Eye (tissue), 1 donor: ENCODE measurements at places on chromosomes 7 and 10.

- DNase-seq, result no peak
These were observed 204.6 kb upstream of the AGR3 start for GRCh38 chr7:17086403-17086802.

- no peak for DNase-seq
These were observed 429.0 kb downstream of the ETV1 start for GRCh38 chr7:13560441-13560840.

- DNase-seq, result peak; percentile 69
These were observed 6.3 kb upstream of the SFMBT2 start for GRCh38 chr10:7417103-7417623.

GRCh38 chr10:75335983-75336382, 65.6 kb downstream of the ZNF503 start:
- DNase-seq, result no peak

DNA sequence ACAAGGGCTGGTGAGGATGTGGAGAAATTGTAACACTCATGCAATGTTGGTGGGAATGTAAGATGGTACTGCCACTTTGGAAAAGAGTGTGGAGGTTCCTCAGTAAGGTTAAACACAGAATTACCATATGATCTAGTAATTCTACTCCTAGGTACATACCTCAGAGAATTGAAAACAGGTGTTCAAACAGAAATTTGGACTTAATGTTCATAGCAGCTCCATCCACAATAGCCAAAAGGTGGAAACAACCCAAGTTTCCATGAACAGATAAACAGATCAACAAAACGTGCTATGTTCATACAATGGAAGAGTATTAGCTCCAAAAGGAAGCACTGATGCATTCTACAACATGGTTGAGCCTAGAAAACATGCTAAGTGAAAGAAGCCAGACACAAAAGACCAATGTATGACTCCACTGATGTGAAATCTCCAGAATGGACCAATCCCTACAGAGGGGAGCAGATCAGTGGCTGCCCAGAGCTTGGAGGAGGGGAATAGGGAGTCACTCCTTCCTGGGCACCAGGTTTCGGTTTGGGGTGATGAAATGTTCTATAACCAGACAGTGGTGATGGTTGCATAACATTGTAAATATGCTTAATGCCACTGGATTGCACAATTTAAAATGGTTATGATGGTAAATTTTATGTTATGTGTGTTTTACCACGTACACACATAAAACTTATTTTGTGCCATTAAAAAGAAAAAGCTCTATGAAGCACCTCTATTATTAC, 5.7 kb upstream of the WDR86 start:
- DNase-seq, result no peak

GRCh38 chr10:133132473-133133291, 27.3 kb upstream of the KNDC1 start:
- no peak for DNase-seq

DNA sequence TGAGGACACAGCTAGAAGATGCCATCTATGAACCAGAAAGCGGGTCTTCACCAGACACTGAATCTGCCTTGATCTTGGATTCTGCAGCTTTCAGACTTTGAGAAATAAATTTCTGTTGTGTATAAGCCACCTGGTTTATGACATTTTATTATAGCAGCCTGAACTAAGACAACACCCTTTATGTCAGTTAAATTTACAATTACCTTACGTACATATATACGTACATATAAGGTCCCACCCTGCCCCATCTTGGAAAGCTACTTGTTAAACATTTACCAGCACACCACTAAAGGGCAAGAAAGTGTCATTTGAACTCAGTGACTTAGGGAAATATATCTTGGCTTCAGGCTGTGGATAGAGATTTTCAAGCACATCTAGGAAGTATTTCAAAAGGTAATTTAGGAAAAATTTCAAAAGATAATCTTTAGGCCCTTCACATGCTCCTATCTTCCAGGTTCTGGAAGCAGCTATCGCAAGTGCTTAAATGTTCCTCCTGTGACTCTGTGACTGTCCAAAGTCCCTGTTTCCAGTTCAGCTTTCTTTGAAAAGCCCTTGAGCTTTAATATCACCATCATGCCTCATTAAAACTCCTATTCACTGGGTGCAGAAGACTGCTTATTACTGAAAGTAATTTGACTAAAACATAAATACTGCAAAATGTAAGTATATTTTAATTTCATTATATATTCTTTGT, 9.6 kb upstream of the SRI start:
- DNase-seq, result no peak

DNA sequence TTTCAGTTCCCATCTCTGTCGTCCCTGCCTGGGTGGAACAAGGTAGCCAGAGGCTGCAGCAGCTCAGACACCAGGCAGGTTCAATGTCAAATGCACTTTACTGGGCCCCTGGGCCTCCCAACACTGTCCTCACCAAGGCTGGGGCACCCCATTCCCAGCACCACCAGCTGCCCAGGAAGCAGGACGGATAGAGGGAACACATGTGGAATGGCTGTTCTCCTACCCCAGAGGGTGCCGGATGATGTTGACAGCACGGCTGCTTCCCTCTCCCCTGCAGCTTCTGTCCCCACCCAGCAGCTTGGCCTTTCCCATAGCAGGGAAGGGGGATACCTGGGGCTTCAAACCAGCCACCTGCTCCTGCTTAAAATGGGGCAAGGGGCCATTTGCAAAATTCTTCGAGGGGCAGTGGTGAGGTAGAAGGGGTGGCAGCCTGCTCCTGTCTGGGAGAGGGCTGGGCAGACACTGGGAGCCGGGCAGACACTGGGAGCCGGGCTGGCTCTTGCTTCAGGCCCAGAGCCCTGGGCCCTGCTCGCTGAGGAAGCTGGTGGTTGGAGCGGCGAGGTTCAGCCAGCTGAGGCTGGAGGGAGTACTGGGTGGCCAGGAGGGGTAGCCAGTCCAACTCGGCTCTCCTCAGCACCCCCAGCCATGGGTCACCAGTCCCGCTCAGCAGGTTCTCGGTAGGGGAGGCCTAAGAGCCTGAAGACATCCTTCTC, 9.1 kb downstream of the POLL start:
- no peak for DNase-seq
